ENCODE measurements at places on chromosomes 16 and 17.

GRCh38 chr17:57142925-57143324, 57.9 kb downstream of the AKAP1 start:
- no peak for DNase-seq

GRCh38 chr16:25626172-25626571, 65.6 kb upstream of the HS3ST4 start:
- no peak for DNase-seq

GRCh38 chr17:11786711-11787438, 188.6 kb downstream of the DNAH9 start:
- no peak for DNase-seq

- DNase-seq, result peak; percentile 79
Observed at GRCh38 chr16:29925781-29926710, at the start of gene KCTD13. KCTD13 (minus strand) TSS chr16:29926226; CDS start chr16:29926033, 193 bp downstream.

DNA sequence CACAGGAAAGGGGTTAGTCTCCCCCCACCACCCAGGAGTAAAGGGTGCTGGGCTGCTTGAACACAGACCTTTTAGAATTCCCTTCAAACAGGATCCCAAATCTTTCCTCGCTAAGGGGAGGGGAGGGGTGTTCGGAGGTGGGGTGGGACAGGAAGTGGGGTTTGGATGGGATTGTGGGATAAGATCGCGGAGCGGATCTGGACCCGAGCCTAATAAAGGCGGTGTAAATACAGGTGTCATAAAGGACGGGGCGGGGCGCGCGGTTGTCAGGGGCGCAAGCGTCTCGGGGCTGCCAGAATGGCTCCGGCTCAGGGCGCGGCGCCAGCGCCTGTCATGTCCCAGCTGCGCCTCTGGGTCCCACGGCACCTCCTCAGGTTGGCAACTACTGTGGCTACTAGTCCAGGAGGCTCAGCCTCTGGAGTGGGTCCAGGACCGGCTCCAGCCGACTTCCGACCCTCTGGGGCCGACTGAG, 59.8 kb upstream of the FBXO47 start:
- peak; percentile 8 for DNase-seq

DNA sequence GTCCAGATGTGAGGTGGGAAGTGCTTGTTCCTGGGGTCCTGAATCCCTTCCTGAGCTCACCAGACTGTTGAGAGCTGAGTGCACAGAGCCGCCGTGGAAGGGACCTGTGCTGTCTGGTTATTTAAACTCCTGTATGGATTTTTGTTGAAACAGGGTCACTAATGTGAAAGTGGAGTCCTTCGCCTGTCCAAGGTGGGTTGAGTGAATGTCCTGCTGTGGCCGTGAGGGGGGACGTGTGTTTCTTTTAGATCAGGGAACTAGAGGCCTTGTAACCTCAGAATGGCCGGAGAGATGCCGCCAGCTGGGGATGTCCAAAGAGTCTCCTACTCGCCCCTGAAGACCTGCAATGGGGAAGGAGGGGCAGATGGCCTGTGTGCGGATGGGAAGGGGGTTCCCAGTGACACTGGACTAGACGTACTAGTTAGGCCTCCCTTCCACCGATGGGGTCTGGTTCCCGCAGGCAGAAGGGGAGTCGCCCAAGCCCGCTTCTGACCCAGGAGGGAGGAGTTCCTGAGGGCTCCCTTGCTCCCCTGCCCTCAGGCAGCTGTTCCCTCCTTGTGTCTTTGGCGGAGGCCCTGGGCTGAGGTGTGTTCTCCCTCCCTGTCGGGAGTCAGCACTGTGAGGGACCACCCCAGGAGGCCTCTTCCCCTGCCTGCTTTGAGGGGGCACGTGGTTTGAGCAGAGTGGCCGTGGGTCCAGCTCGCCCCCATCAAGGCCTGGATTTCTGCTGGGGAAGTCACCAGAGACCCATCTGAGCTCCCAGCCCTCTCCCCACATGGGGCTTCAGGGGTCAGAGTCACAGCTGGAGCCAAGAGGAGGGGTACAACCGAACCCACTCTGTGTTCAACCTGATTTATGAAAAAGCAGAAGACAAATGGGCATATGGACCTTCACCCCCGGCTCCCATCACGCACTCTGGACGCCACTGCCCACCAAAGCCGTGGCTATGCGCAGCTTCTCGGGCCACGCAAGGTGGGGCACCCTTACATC, 30.9 kb downstream of the OR1D5 start:
- no peak for DNase-seq

GRCh38 chr16:16184594-16184993, 38.7 kb downstream of the ABCC6 start:
- DNase-seq, result no peak

DNA sequence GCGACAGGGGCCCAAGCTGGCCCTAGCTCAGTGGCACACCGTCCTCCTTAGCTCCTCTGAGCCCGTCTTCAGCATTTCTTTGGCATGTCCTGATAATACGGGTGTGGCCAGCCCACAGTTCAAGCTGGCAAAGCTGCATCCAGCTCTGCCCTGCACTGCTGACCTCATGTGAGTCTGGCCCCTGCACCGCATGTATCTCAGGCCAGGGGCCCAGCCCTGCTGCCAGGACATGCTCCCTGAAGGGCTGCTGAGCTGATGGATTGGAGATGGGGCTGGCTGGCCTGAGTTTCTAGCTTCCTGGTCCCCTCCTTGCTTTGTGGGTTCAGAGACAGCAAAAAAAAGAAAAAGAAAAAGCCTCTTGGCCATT, 2.4 kb downstream of the DOC2B start:
- no peak for DNase-seq

All from NCI-H1930 (cell line).